ENCODE measurements at places on chromosomes 2 and 18.
A peak's percentile ranks its signal among the peaks of the same experiment; 100 is the strongest.

GRCh38 chr2:173521450-173522192, 166.9 kb downstream of the CDCA7 start:
- no peak for DNase-seq

DNA sequence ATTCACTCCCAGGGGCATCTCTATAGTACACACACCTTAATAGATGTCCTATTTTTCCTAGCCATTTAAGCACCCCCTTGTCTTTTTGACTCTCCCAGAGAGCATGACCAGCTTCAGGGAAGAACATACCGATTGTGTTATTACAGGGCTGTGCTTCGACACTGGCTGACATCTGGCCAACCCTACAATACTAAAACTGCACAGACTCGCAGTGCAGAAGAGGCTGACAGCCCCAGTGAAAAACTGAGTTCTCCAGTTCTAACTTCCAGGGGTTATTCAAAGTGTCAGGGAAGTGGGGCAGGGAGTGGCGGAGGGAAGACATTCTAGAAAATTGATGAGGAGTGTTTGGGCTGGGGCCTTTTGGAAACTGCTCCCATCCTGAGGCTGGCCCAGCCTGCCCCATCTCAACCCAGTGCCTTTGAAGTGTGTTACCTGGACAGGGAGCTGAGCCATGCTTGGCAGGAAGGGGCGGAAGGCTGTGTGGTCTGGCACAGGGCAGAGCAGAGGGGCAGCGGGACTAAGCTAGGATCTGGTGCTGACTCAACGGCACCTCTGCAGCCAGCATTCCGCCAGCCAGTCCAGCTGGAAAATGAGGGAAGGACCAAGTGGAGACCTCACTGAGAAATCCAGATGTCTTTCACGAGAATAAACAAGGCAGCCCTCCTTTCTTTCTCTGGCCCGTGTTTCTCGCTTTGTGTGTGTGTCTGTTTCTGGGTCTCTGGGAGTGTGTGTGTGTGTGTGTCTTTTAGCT, 15.4 kb upstream of the IGFBP5 start:
- DNase-seq, result no peak

- DNase-seq, result no peak
Measured at GRCh38 chr2:183079139-183079775, 710 bp downstream of the DUSP19 start.

- DNase-seq, result no peak
Measured at GRCh38 chr2:215522237-215522636, 86.4 kb upstream of the FN1 start.

DNA sequence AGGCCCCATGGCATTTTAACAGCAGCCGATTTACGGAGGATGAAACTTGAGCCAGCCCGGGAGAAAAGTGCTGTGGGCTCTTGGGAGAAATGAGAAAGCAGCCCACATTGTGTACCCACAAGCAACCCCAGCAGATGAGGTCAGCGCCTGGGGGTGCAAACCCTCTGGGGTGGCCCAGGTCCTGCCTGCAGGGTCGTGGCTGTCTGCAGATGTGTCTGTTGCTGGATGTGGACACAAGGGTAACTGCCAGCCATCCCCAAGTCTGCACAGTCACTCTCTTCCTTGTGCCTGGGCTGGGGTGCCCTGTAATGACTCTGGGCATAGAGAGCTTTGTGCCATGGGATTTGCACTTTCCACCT, 170.8 kb downstream of the PRKCE start:
- no peak for DNase-seq

DNA sequence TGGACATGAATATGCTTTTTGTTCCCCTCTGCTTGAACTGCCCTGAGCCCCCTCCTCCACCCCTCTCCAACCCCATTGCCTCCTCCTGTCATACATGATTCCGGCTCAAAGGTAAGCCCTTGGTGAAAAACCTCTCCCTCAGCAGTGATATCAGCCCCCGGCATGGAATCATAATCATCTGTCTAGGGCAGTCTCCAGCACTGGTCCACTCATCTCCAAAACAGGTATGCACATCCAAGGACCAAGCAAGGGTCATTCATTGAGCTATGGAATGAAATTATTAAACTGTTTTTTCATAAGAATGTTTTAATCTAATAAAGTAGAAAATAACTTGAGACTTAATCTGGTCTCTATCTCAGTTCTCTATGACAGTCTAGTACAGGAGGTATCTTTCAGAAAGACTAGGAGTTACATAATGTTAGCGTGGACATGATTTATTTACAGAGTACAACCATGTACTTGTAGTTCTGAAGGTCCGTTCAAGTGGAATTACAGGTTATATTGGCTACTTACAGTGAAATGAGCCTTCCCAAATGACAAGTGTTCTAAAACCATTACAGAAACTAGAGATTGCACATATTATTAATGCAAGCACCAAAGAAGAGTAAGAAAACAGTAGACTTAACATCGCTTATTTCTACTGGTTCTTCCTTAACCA, 75.2 kb downstream of the ACVR1 start:
- no peak for DNase-seq

DNA sequence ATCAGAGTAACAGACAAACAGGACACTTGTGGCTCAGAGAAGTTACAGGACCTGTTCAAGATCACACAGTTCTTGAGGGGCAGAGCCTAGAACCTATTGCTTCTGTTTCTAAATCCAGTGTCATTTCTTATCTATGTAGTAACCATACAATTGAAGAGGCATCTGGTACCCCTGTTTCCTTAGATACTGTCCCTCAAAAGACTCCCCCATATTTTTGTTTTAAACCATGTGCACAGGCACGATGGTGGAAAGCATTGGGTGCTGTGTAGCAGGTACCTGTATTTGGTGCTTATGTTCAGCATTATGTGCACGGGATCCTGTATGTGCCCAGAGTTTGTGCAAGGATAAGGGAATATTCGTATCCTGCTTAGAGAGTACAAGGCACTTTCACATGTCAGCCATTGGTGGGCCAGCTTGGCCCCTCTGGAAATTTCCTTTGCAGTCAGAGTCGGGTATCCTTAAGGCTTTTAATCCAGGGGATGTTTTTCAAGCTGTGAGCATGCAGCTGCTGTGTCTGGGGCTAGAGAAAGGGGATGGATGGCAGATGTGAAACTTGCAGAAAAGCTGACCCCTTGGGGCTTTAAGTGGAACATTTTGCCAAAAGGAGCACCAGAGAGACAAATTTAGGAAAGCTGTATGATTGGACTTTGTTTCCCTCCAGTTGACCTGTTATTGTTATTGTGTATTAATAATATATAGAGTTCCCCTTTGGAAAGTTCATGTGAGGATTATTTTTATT, 2.1 kb downstream of the LBH start:
- no peak for DNase-seq

DNA sequence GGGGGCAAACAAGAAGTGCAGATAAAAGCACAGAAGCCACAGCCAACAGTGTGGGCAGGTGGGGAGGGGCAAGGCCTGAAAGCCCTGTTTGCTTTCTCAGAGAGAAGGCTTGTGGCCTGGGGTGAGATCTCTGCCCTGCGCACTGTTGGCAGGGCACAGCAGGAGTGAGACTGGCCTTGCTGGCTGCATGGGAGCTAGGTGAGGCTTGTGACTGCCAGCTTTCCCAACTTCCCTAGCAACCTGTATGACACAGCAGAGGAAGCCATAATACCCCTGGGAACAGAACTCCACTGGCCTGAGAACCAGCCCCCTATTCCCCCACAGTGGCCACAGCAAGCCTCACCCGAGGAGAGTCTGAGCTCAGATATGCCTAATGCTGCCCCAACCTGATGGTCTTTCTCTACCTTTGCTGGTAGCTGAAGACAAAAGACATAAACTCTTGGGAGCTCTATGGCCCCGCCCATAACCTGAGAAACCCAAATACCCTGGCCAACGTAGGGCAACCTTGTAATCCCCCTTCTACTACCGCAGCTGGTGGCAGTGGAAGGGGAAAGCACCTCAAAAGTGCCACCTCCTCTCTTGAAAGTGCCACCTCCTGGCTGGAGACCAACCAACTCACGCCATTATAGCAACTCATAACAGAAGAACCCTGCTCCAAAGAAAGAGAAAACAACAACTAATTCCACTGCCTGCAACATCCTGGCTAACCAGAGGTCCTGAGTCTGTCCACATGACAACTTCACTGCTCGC, 44.4 kb downstream of the LCT start:
- DNase-seq, result no peak

GRCh38 chr2:155815275-155815674, 517.2 kb downstream of the NR4A2 start:
- DNase-seq, result no peak

DNA sequence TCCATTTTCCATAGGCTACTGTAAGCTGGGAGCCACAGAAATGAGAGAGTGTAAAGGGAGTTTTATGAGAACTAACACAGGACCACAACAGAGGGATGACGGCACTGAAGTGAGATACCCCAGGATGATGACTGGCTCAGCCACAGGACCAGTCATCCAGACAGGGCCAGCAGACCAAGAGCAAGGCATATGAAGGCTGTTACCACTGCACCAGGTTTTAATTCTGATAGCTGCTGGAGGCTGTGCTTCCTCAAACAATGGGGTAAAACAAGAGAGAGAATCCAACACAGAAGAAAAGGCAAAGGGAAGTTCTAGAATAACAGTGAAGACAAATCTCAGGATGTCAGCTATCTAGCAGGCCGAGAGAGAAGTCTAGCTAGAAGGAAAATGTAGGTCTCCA, 94.9 kb downstream of the BCL2 start:
- DNase-seq, result no peak

DNA sequence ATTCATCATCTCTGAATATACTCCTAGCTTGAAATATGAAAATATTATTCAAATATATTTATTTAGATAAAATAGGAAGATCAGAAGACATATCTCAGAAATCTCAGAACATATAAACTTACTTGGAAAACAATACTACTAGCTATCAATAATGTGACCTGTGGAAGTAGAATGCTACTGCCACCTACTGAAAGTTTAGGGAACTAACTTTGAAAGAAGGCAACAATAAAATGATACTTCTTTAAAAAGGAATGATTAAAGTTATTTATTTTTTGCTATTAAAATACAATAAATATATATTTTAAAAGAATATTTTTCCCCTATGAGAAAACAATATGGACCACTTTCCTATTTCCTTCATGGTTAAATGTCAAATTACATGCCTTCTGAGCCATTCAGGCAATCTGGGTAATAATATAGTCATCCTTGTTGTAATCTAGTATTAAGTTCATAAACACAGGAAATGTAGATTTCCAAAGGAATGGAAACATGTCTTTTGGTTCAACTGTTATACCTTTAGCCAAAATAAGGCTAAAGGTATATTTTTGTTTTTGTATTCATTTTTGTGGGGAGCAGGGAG, 26.0 kb downstream of the ACADL start:
- DNase-seq, result no peak

- no peak for DNase-seq
Measured at GRCh38 chr2:144508172-144508851, 11.6 kb downstream of the ZEB2 start.

GRCh38 chr2:172614932-172615331, 59.0 kb downstream of the PDK1 start:
- DNase-seq, result no peak

- no peak for DNase-seq
Measured at GRCh38 chr18:62186499-62186773, 420 bp downstream of the PIGN start.

GRCh38 chr18:72866442-72866900, 1.3 kb downstream of the NETO1 start:
- DNase-seq, result no peak

GRCh38 chr2:30149976-30150375, 3.2 kb downstream of the YPEL5 start:
- DNase-seq, result no peak

DNA sequence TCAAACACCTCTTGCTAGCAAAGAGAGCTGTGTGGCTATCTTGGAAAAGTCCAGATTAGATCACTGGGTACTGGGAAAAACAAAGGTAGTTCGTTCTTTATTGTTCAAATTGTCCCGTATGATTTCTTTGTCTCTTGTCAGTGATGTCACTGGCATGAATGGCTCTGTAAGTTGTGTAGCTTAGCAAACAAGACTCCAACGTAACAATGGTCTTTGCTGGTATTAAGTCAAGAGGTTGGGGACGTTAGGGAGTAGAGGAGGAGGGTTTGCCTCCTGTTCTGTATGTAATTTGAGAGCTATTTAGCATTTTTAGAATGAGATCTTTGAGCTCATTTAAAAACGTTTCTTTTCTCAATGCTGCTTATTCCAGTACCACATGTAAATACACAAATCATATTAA, 216.5 kb upstream of the SP5 start:
- DNase-seq, result no peak

DNA sequence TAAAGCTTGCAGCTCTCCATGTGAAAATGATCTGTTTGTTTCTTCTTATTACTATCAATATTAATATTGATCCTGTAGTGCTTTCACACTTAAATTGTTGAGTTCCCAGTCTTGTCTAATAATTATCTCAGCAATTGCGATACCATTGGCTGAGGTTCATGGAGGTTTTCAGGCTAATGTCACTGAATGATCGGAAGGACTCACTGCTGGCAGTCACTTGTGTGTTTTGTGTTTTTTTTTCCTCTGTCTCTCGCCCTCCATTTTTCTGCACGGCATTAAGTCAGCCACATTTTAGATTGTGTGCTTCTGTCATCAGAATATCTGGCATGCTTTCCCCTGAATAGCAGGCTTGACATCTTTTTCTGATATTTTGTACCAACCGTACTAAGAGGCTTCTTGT, 43.7 kb downstream of the AGAP1 start:
- DNase-seq, result no peak

DNA sequence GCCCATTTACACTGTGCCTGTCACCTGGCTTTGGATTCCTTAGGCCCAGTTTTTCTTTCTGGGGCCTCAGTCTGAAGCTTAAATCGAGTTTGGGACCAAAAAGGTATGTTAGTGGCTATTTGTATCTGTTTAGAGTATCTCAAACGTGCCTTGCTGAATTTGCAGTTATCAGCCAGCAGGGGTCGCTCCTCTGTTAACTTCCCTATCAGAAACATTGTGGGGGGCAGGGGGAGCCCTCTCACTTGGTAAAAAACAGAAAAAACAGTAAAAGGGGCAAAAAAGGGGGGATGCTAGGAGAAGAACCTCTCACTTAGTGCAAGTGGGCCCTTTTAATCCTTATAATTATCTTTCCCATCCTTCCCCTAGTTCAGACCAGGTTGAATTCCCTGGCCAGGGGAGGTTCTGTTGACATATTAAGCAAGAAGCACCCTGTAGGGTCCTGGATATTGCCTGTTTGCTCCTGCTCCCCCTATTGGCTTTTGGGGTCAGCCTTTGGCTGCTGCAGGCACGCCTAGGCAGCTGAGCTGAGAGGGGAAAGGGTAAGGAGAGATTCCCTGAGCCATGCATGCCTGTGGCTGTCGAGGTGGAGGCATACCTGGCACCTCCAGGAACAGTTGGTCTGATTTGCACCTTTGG, 8.8 kb upstream of the IFIH1 start:
- DNase-seq, result no peak

GRCh38 chr2:235538981-235539380, 45.1 kb downstream of the AGAP1 start:
- DNase-seq, result no peak

DNA sequence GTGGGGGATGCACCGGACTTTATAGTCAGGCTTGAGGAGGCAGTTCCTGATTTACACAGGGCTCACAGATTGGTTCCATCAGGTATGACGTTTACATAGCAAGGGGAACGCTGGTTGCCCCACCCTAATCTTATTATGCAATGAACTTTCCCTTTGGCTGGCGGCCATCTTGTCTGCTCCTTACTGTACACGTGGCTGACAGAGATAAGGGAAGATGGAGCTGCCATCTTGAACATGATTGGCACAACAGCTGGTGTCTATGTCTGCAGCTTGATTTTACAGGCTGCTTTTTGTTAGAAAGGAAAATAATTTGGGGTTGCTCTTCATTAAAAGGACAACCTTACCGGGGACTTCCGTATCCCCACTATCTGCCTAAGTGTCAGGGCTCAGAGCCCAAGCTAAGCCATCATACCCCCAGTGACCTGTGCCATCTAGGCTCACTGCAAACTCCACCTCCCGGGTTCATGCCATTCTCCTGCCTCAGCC, 33.5 kb upstream of the ATG16L1 start:
- DNase-seq, result no peak

GRCh38 chr18:25350489-25351251, 1.3 kb downstream of the ZNF521 start:
- peak; percentile 9 for DNase-seq

Measured in WERI-Rb-1 (cell line).